ENCODE measurements at places on chromosomes 13 and 19.

- DNase-seq, result no peak
Observed at GRCh38 chr19:30388327-30388726, 16.1 kb downstream of the ZNF536 start.

- DNase-seq, result no peak
Observed at GRCh38 chr13:93603043-93603442, 376.4 kb downstream of the GPC6 start.

DNA sequence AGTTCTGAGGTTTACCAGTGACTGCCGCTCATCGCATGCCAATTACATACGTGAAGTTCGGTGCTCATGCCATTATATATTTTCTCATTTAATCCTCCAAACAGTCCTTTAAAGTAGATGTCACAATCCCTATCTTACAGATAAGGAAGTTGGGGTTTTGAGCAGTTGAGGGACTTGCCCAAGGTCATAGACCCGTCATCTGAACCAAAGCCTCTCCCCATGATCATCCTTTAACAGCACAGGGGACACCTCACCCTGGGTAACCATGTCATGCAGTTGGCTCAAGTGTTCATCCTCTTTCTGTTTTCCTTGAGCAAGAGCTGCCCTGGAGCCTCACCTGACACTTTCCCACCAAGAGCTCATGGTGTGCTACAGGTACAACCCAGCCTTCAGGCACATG is 69.1 kb downstream of the HSPH1 start:
- no peak for DNase-seq

DNA sequence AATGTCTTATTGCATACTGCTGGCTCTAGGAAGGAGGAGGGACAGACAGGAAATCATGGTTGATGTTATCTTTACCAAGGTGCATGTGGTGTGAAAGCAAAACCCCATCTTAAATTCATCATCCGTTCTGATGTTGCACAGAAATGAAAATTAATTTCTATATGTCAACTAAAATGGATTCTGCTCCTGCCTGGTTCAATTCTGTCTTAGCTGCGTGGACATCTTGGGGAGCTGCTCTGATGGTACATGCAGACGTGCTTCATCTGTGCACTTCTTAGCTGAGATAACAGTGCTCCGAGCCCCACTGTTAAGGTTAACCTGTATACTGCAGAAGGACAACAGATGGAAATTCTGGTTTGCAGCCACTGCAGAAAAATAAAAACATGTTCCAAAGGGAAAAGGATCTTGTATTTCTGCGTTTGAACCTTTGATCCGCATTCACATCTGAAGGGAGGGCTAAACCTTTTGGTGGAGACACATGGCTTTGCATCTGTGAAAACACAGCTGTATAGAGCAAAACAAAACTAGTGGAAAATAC is 155.6 kb downstream of the TM9SF2 start:
- DNase-seq, result no peak

DNA sequence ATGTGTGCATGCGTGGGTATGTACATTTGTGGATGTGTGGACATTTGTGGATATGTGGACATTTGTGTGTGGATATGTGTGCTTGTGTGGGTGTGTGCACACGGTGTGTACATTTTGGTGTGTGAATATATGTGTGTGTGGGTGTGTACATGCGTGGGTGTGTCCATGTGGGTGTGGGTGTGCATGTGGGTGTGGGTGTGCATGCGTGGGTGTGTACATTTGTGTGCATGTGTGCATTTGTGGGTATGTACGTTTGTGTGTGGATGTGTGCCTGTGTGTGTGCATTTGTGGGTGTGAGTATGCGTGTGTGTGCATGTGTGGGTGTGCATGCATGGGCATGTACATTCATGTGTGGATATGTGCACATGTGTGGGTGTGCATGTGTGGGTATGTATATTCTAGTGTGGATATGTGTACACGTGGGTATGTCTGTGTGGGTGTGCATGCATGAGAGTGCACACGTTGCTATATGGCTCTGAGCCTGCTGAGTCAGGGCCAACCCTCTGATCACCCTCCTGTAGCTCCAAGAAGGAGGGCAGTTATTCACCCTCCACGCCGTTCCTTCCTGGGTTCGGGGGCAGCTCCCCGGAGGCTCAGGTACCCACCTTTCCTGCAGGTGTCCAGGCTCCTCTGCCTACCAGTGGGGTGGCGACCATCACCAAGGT is 20.3 kb downstream of the COMP start:
- no peak for DNase-seq

DNA sequence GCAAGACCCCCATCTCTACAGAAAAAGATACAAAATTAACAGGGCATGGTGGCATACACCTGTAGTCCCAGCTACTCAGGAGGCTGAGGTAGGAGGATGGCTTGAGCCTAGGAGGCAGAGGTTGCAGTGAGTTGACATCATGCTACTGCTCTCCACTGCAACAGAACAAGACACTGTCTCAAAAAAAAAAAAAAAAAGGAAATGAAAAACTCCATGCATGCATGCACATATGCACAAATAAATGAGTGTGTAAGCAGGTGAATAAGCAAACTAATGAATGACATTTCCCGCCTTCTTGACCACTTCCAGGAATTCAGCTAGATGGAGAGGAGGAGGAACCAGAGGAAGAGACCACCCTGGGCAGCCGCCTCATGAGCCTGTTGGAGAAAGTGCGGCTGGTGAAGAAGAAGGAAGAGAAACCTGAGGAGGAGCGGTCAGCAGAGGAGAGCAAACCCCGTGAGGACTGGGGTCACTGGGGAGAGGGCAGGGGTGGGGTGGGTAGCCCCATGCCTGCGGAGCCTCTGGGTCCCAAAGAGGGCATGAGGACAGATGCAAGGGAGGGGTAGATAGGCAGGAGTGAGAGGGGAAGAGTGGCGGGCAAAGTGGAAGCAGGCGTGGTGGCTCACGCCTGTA is 58.8 kb downstream of the RYR1 start:
- DNase-seq, result no peak

- DNase-seq, result no peak
Observed at GRCh38 chr19:35292421-35293362, 731 bp downstream of the MAG start.

DNA sequence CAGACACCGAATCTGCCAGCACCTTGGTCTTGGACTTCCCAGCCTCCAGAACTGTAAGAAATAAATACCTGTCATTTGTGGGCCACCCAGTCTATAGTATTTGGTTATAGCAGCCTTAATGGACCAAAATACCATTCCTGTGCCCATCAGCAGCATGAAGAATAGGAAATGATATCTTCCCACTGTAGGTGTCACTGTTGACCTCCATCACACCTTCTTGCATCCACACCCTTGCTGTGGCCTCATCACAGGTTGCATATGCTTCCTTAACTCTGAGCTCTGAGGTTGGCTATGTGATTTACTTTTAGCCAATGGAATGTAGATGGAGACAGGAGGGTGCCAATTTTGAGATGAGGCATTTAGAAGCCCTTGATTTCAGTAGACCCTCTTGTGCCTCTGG is 242.0 kb upstream of the TSHZ3 start:
- no peak for DNase-seq

GRCh38 chr13:77056382-77056781 is 29.4 kb upstream of the FBXL3 start:
- no peak for DNase-seq

GRCh38 chr13:42798118-42798517 is 16.7 kb downstream of the FAM216B start:
- DNase-seq, result no peak

DNA sequence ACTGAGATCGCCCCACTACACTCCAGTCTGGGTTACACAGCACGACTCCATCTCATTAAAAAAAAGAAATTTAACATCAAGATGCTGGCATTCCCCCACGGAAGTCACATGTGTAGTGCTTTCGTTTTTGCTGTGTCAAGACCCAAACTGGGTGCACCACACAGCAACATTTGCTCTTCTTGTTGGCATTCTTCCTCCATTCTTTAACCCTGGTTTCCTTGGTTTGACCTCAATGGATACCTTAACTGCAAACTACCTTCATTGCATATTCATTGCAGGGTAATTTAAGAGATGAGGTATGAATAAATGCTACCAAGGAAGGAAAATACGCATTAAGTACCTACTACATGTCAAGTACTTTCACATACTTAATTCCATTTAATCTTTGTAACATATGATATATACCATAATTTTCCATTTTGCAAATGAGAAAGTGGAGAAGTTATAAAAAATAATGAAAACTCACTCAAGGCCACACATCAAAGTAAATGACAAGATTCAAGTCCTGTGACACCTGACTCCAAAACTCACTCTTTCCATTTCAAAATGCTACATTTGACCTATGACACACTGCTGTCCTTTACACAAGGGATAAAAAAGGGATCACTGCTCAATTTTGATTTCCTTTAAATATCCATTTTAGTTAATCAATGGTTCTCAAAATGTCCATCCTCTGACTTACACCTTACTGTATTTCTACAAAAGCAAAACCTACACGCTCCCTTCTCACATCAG is 59.2 kb downstream of the STK24 start:
- DNase-seq, result no peak

GRCh38 chr19:29376855-29377354 is 148.9 kb upstream of the VSTM2B start:
- no peak for DNase-seq

All from cerebellar nuclear complex (tissue), 1 donor.